H9 (cell line): ENCODE measurements at places on chromosomes 2 and 18.

DNA sequence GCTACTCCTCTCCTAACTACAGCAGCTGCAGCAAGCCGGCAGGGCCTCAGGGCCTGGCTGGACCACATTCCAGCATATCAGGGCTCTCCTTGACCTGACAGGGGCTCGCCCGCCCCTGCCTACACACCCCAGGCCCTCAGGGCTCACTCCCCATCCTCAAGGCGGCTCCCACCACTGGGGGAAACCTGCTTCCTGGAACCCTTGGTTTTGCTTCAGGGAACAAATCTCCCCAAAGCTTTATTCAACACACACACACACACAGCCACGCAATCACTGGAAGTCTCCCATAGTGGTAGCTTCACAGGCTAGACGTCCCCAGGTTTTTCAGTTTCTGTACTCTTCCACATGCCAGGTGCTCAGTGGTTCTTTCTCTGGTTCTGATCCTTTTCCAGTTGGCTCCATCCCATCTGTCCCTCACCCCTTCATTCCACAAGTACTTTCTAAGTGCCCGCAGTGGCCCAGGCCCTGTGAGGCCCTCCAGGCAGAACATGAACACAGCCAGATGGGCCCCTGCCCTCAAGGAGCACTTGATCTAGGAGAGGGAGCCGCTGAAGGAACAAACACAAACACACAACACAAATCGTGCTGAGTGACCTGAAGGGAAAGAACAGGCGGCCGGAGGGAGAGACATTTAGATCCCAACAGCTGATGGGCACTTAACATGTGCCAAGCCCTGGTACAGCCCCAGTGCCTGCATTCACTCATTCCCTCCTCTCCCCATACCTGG, 51.1 kb downstream of the TNS1 start:
- no peak for DNase-seq

GRCh38 chr2:156784020-156784701, 348.0 kb downstream of the GPD2 start:
- no peak for DNase-seq

DNA sequence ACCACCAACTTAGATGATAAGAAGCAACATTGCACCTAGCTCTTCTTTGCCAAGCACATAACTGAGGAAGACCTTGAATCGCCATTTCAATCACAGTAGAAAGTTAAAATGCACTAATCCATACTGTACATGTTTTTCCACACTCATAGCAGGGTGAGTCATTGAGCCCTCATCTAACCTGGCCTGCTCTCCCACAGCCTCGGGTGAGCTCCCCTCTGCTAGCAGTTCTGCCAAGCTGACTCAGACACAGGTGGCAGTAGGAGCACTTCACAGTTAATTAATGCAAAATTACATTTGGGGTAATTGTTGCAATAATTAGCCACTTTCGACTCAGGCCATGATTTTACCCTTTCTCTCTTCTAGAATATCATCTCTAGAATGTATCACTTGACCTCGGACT, 1632.8 kb upstream of the CELF4 start:
- DNase-seq: no peak

GRCh38 chr2:217735899-217736298, 266.9 kb downstream of the TNS1 start:
- DNase-seq: no peak

DNA sequence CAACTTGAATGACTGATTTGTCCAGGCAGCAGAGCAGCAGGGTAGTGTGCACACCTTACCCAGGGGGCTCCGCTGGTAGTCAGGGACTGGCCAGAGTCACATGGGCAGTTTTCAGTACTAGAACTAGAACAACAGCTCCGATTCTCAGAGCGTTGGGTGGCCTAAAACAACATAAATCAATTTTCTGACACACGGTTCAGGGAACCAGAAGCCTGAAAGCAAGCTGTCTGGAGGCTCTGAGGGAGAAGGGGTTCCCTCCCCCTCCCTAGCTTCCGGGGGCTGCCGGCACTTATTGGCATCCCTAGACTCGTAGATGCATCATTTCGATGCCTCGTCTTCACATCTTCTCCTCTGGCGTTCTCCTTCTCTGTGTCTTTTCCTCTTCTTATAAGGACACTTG, 13.4 kb upstream of the ITGB6 start:
- no peak for DNase-seq

DNA sequence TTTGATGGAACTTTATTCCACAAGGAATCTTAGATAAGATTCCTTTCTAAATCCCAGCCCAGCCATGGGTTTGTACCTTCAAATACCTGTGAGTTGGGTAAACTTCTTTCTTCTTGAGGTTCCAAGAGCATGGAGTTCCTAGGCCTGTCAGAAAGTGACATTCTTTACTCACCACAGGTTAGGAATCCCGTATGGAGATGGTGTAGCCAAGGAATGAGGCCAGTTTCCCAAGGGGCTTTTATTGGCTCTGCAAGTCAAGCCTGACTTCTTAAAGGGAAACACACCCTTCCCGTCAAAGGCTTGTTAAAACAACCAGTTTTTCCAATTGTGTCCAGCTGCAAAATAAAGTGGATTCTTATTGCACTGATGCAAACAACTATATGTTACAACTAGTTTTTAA, 45.8 kb downstream of the STK17B start:
- DNase-seq: no peak

- DNase-seq: peak; percentile 46
These were observed 51.6 kb downstream of the APOB start for GRCh38 chr2:20992201-20992711.

DNA sequence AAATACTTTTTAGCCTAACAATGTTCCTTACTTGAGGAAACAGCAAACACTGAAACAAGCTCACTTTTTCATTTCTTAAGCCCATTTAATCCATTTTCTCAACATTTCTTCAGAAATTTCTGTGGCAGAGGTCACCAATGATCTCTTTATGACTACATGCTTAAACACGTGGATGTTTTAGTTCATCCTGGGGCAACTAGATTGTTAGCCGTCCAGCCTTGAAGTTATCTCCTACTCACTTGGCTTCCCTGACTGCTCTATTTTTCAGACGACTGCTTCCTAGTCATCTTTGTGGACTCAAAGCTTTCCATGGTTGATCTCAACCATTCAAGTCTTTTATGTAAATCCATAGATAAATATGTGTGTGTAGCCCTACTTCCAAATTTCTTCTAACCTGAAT, 24.1 kb downstream of the CD302 start:
- no peak for DNase-seq
